Activated CD4-positive, alpha-beta memory T cell treated with anti-CD3 and anti-CD28 coated beads, Interleukin-2, amount 10 ng/mL, durations not matched to agents 7 days and 5 days (primary cell): ENCODE measurements at places on chromosomes 11 and 22.

DNA sequence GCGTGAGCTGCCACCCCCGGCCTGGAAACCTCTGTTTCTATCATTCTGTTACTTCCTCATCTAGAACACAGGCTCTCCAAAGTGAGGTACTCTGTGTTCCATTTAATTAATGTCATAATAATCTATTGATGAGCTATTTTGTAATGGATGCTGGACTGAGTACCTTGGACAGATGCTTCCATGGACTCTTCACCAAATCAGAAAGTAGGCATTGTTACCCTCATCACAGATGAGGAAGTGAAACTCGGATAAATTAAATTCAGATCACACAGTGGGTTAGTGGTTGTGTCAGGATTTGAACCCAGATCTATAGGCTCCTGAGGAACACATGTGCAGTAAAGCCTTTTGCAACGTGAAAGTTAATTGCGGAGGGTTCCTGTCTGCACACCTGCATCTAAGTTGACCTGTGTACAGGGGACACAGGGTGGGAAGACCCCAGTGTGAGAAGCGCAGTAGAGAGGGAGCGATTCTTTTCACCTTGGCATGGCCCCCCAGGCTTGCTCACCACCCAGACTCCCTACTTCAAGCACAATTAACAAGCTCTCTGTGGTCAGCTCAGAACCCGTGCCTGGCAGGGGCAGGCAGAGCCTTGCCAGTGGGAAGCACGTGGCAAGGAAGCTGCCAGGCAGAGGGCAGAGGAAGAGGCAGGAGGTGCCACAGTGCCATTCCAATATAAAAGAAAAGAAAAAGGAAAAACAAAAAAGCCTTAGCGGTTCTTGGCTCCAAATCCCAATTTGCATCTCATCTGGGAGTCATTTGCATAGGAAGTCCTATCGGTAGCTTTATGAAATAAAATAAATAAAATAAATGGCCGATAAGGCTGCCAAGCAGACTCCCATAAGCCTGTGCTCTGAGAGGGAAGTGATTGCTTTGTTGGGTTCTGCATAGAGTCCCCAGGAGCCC is 239.3 kb downstream of the GRIK4 start:
- DNase-seq, result no peak

DNA sequence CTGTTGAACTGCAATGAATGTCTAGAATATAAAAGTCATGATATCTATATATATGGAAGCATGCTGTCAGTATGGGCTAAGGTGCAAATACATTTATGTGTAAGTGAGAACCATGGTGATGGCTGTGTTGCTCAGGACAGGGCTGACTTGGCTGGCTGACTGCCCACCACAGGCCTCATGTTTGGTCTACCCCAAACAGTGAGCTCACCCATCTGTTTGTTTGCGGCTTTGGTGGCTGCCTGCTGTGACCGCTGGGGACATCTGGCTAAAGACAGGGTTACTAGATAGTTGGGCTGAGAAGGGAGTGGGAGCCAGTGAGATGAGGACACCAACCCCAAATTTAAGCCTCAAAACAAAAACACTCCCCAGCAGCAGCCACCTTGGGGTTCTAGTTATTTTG is 6.3 kb downstream of the CD44 start:
- peak; percentile 55 for DNase-seq

DNA sequence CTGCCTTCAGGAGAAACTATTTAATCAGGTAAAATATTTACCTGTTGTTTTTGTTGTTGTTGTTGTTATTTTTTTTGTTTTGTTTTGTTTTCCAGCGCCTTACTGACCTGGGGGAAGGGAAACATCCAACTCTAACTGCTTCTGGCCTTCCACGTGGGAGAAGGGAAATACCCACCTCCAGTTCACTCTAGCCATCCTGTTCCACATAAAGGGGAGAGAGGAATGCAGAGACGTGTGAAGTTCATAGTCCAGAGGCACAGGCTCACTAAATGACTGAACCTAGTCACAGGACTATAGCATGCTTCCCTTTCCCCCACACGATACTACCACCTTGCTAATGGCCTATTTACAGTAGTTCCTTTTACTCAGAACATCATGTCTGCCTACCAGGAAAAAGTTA is 72.4 kb upstream of the VSTM5 start:
- DNase-seq, result no peak

GRCh38 chr11:69470301-69470700 is 11.2 kb upstream of the LINC01488 start:
- DNase-seq, result no peak

DNA sequence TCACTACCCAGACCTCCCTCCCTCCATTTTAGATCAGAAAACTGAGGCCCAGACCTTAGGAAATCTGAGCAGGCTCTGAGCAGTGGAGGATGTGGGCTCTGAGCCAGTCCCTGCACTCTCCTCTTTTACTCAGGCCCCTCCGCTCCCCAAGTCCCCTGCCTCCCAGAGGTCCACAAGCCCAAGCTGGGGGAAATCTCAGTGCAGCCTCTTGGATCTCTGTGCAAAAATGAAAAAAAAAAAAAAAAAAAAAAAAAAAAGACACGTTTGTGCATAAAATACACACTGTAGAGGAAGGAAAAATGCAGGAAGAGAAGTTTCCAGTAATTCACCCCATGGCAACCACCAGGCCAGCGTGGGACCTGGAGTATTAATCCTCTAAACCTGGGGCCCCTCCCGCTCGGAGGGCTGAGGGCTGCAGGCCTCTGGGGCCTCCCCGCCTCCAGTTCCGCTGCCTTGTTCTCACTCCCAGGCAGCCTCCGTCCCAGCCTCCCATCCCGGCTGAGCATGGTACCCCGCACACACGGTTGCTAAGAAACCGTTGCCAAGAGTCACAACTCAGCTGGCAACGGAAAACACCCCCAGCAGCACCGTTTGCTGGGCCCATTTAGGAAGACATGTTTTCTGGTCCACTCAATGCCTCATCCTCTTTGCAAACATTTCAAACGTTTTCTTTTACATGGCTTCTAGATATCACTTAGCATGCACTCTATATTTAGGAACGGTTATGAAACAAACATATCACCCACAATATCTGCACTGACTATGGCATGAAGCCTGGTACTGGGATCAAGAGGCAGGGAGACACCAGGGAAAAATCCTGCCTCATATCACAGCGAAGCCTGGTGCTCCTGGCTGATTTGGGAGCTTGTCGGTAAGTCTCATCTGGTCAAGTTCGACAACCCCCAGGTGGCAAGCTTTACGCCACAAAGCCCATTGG is 227.5 kb downstream of the CTTN start:
- DNase-seq, result no peak

- DNase-seq, result no peak
Measured at GRCh38 chr22:32868946-32869345, 67.4 kb downstream of the TIMP3 start.

GRCh38 chr22:41863472-41863871 is 30.6 kb downstream of the SREBF2 start:
- no peak for DNase-seq
